NCI-H1048 (cell line): ENCODE measurements at places on chromosomes 13 and 19.
A peak's percentile ranks its signal among the peaks of the same experiment; 100 is the strongest.

DNA sequence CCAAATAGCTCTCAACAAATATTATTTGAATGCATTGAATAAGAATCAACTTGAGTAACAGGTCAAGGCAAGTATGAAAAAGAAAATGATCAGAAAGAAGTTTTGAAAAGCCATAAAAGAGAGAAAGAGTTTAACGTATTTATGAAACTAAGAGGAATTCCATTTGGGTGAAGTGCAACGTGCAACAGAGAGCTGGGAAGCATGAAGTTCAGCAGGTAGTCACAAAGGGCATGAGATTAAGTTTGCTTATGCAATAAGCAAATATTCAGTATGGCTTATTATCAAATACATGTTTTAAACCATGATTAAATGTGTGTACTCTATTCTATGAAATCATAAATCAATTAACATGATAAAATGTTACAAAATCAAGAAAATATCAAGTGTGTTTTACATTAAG, 62.7 kb upstream of the PCDH17 start:
- no peak for DNase-seq

GRCh38 chr13:38452656-38453055, 103.0 kb downstream of the UFM1 start:
- no peak for DNase-seq

DNA sequence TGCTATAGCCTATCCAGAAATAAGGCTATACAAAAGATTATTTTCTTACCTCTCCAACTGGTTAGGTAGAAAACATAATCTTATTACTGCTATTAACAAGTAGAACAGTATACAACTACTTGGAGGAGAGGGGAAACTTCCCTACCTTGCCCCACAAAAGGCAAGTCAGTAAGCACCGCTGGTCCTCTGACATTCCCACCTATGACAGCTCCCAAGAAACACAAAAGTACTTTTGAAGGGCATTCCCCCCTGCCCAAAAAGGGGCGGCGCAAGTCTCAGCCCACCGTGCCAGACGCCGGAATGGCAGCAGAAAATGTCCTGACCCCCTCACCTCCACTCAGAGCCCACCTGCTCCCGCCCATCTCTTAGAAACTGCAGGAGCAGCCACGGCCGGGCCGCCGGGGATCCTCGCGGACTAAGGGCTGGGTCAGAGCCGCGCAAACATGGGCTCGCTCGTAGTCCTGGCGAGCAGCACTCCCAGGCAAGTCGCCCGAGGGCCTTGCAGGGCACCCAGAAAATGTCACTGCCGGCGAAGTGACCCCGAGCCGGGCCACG, 437 bp downstream of the SUCLA2 start:
- no peak for DNase-seq

DNA sequence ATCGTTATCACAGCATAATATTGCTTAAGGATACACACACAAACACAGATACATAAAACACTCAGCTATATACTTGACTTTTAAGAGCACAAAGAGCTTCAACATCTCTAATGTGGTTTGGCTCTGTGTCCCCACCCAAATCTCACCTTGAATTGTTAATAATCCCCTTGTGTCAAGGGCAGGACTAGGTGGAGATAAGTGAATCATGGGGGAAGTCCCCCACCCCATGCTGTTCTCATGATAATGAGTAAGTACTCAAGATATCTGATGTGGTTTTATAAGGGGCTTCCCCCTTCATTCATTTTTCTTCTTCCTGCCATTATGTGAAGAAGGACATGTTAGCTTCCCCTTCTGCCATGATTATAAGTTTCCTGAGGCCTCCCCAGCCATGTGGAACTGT, 481.4 kb downstream of the PCDH9 start:
- no peak for DNase-seq

DNA sequence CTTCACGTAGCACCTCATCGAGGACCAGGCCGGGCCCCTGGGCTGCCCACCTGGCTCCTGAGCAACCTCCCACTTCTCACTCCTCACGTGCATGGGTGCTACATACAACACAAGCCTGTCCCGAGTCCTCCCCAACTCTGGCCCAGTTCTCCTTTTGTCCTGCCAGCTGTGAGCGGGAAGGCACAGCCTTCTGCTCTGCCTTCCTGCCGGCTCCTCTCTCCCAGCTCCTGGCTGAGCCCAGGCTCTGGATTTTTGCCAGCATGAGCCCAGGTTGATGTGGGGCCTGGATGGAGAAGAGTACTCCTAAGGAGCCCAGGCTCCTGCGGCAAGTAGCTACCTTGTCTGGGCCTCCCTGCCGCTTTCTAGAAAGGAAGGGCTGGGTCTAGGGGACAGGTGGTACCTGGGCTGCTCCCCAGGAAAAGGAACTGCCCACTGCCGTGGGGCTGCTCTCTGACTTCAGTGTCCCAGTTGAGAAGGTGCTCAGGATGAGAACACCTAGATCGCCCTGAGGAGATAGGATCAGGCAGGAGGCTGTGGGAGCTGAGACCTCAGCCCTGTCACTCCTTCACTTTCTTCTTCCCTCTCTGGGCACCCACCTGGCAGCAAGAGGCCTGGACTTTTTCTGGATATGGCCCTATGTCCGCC, 23.6 kb downstream of the LYL1 start:
- DNase-seq, result no peak

DNA sequence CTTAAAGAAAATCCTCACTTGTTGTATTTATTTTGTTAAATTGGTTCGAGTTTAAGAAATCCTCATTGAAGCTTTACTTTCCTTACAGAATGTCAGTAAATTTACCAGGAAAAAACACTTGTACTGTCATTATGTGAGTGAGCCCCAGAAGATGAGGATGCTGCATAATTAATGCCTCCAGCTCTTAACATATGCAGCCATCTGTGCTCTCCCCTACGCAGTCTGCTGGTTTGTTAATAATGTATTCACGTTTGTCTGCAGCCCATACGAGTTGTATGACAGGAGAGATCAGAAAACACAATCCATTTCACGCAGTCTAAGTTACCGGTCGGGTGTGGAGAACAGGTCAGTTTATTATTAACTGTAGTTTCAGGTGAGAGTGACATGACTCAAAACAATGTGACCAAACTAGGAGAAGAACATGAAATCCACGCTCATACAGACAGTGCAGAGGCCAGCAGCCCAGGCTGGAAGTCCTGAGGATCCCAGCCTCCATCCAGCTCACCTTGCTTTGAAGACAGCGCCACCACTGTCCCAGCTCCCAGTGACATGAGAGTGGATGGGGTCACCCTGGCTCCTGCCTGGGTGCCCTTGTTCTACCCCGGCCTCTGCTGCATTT, 19.8 kb upstream of the ATP11A start:
- no peak for DNase-seq

DNA sequence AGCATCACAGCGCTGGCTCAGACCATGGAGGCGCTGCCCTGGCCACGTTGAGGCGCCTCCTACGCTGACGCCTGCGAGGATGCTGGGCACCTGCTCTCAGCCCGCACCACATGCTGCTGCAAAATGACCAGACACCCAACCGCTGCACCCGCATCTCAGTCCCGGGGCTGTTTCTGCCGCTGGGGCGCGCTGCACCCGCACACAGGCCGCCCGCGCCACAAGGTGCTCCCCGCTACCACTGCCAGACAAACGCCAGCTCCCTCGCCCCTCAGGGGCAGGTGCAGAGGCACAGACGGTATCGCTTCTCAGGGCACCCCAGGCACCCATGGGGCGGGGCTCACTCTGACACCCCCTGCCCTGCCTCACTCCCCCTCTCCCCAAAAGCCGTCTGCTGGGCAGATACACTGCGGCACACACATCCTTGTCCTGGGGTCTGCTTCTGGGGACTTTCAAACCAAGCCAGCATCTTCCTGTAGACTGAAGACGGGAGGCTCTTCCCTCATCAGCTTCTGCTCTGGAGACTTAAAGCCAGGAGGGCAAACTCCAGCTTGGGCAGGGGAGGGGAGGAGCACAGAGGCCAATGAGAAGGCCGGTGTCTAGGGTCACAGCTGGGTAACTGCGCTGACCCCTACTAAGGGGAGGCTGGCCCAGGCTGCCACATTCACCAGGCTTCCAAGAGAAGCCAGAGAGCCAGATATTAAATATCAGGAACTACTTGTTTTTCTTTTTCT, 16.3 kb downstream of the CHERP start:
- DNase-seq, result no peak

DNA sequence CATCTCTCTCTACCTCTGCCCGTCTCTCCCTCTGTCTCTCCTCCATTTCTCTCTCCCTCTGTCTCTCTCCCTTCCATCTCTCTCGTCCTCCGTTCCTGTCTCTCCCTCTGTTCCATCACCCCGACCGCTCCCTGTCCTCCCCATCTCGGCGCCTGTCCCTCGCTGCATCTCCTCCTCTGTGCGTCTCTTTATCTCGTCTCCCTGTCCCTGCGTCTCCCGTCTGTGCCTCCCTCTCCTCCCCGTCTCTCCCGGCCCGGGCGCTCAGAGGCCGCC, 4.6 kb downstream of the GRIN2D start:
- no peak for DNase-seq

DNA sequence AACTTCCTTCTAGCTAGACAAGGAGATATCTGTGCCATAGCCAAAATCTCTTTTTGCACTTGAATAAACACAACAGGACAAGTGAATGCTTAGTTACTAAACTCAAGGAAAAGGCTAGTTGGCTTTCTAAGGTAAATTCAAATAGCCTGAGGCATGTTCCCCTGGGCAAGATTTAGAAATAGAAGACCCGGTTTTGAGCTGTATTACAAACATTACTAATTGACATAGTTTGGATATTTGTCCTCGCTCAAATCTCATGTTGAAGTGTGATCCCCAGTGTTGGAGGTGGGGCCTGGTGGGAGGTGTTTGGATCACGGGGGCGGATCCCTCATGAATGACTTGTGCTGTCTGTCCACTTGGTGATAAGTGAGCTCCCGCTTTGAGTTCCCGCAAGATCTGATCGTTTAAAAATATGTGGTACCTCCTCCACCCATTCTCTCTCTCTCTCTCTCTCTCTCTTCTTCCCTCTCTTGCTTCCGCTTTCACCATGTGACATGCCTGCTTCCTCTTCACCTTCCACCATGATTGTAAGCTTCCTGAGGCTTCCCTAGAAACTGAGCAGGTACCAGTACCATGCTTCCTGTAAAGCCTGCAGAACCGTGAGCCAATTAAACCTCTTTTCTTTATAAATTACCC, 3.9 kb upstream of the KBTBD6 start:
- no peak for DNase-seq

DNA sequence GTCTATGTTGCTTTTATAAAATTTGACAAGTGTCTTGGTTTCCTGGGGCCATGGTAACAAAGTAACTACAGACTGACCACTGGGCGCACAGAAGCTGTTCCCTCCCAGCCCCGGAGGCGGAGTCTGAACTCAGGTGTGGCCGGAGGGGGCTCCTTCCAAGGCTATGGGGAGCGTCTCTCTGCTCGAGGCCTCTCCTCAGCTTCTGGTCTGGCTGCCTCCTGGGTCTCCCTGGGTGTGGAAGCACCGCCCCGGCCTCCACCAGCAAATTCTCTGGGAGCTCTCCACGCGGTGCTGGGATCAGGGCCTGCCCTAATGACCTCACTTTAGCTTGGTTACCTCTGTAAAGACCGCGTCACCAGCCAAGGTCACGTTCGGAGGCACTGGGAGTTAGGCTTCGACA, 45.7 kb upstream of the F7 start:
- DNase-seq, result no peak

GRCh38 chr13:40878321-40878720, 88.9 kb downstream of the SLC25A15 start:
- DNase-seq, result no peak

GRCh38 chr19:35937345-35938281, 1.4 kb downstream of the LRFN3 start:
- DNase-seq, result no peak

- DNase-seq, result peak; percentile 59
Measured at GRCh38 chr19:31356587-31357314, 7.5 kb upstream of the TSHZ3 start.
